ENCODE measurements at places on chromosomes 5 and 9. TPM values are rescaled to one million over a fixed set of nuclear protein-coding genes. Genes with fewer than 3 reads are reported as not detected.
A peak's percentile ranks its signal among the peaks of the same experiment; 100 is the strongest.

DNA sequence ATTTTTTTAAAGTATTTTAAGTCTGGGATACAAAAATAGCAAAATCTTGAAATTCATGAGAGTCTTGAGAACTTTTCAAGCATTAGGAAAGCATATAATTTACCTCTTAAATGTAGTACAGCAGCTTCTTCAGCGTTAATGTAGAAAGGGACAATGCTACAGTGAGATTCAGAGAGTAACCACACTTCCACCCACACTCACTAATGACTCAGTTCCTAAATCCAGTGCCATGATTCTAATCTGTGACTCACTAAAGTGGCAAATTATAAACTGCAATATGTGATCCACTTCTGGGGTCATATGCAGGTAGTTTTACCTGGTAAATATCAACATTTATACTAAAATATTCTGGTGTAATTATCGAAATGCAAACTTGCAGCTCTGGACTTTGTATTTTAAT is 434.5 kb upstream of the TUSC1 start:
- no peak for DNase-seq

- DNase-seq = no peak
Observed at GRCh38 chr5:6424110-6424659, 24.5 kb upstream of the UBE2QL1 start.

CDC20B gene
- total RNA-seq = 0.18 TPM

DNA sequence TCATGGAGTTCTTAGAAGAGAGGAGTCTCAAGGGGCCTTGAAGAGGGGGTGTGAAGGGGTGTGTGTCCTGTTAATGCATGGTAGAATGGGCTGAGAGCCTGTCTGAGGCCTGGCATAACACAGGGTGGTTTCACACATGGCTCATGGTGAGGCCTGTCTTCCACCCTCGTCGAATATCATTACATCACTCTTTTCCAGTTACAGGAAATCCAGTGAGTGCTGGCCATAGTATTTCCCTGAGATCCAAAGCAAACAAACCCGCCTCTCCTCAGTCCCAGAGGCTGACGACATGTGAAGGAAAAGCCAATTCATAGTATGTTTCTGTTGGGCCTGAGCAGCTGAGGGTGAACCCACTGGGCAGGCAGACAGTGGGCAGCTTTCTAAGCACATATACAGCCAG is 159.4 kb upstream of the NR3C1 start:
- DNase-seq = no peak

DNA sequence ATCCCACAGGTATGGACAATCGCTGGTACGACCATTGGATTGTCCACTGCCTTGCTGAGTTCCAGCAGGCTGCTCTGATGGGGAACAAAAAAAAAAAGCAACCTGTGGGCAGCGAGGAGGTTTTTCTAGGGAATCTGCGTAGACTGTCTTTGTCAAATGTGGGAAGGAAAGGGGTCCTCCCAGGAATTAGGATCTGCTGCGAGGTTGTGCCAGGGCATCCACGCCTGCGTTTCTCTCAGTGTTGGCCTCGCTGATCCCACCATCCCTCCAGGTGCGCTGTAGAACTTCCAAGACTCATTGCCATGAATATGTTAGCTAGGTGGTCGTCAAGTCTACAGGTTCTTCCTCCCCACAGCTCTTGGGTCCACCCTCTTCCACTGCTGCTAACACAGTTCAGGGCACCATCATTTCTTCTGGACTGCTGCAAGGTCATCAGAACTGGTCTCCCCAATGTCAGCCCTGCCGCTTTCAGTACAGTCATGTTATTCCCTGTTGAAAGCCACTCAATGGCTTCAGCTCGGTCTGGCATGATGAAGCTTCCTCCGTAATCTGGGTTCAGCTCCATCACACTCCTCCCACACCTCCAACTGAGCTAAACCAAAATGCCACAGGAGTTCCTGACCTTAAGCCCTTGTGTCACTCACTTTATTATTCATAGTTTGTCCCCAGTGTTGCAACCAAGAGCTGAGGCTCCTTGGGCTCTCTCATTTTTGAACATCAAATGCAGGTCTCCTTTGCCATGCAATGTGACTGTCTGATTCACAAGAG is 79.5 kb upstream of the DMRT1 start:
- DNase-seq = no peak

GRCh38 chr5:142292249-142292648 is 32.6 kb downstream of the SPRY4 start:
- no peak for DNase-seq

S100Z gene
- total RNA-seq = 0.45 TPM

PCSK5 gene
- total RNA-seq = 31.7 TPM

DNA sequence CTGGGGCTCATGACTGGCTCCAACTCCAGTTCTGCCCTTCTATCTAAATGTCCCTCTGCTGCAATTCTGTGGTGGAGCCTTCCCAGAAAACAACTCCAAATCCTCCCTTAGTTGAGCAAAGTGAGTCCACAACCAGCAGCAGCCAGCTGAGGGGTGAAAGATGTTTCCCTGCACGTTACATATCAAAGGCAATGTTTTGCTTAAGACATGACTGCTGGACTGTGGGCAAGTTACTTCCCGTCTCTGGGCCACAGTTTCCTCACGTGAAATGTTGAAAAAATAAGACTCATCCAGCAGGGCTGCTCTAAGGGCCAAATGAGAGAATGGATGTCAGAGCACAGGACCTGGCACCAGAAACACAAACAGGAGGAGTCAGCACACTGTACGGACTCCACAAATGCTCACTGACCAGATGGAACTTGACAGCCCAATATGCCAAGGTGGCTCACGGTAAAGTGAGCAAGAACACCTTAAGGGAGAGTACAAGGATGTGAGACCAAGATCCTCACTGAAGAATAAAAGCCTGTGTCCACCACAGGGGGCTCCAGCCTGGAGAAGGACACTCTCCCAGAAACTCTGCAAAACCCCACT is 138.4 kb upstream of the ABCA1 start:
- peak; percentile 51 for DNase-seq

C5orf63 gene
- 7.5 TPM for total RNA-seq

TAS2R1 gene
- 0.45 TPM for total RNA-seq

DNA sequence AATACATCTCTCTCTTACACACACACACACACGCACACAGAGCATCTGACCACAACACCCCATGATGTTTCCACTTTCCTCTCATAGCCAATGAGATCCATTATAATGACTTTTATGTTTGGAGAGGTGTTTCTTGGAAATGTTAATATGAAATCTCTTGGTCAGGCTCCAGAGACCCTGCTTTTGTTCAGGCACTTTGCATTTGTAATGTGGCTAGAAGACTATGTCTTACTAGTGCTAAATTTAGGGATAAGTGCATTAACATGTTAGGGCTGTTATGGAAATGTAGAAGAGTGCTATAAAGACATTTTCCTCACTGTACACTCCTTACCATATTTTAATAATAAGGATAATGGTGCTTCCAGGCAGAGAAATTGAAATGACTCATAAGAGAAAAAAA is 3.8 kb downstream of the CDH9 start:
- DNase-seq = no peak

ALDH7A1 gene
- 60.0 TPM for total RNA-seq

- DNase-seq = no peak
Observed at GRCh38 chr5:178279026-178279722, 46.6 kb upstream of the PHYKPL start.

GRCh38 chr5:158599157-158599556 is 500.6 kb downstream of the EBF1 start:
- no peak for DNase-seq

GRCh38 chr9:526904-527591 is 312.4 kb downstream of the DOCK8 start:
- DNase-seq = no peak

PCDHAC2 gene
- 34.8 TPM for total RNA-seq

GRCh38 chr5:168076561-168076991 is 214.9 kb upstream of the WWC1 start:
- no peak for DNase-seq

DNA sequence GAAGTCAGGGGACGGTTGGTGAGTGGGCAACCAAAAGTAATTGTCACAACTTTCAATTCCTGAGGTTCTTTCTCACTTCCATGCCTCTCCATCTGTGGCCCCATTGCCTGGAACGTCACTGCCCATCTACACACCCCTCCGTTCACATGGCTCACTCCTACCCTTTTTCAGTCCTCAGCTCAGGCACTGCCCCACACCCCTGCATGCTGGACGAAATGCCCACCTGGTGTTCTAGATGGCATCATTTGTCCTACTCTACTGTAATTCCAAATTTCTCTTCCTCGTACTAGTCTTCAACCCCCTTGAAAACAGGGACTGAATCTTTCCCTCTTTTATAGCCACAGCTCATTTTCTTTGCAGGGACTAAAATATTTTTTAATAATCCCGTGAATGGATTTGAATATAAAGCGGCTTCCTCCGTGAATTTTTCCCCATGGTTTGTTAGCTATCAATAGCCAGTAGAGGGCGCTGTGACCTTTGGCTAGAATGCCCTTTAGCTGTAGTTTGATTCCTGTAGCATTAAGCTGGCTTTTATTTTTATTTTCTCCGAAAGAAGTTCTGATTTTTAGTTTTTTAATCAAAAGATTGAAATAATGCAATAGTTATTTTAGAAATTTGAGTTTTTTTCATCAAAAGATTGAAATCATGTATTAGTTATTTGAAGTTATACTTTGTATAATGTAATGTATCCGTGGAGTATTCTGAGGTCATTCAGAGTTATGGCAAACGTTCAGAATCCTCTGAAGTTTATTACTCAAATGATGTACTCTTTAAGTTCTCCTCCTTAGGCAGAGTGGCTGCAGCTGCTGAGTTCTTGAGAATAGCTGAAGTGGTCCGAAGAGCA is 232.1 kb downstream of the SH3GL2 start:
- DNase-seq = peak; percentile 61

- no peak for DNase-seq
Observed at GRCh38 chr9:115004545-115004944, 74.2 kb upstream of the TNFSF8 start.

TRIM7 gene
- 3.0 TPM for total RNA-seq

DNA sequence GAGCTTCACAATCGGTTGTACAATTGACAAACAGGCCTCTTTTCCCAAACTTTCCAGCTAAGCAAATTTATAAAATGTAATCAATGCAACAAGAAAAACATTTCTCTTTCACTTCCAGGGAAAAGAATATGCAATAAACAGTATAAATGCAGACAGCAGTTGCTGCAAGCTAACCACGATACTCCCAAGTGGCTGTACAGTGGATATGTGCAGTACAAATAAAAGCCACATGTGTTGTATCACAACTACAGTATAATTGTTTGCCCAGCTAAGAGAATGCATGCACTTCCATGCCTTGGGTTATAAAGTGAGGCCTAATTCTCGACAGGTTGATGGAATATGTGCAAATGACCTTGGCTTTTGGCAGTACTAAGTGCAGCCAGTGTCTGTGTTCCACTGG is 16.7 kb upstream of the PDCL start:
- no peak for DNase-seq

- DNase-seq = peak; percentile 74
Observed at GRCh38 chr5:153511622-153512021, 21.2 kb downstream of the GRIA1 start.

- no peak for DNase-seq
Observed at GRCh38 chr9:136665704-136666371, 3.1 kb downstream of the EGFL7 start.

IL5 gene
- not detected for total RNA-seq

FGD3 gene
- total RNA-seq = 1.5 TPM

- DNase-seq = no peak
Observed at GRCh38 chr5:102542057-102542456, 43.3 kb upstream of the SLCO6A1 start.

KCTD16 gene
- total RNA-seq = 20.4 TPM

SPATA31C1 gene
- not detected for total RNA-seq

ACTBL2 gene
- total RNA-seq = not detected

DNA sequence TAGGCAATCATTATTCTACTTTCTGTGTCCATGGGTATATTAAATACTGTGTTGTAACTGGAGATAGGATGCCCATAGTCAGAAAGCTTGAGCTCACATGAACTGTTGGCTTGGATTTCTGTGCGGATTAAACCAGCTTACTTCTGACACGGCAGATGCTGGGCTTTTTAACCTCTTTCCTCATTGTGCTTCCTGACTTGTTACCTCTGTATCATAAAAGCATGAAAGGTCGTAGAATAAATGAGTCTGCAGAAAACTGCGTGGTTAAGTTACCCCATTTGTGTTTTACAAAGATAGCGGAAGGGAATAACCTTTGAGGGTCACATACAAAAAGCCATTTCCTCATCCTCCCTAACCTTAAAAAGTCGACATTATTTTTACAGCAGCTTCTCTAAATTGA is 199.5 kb upstream of the DMRT1 start:
- no peak for DNase-seq

DNA sequence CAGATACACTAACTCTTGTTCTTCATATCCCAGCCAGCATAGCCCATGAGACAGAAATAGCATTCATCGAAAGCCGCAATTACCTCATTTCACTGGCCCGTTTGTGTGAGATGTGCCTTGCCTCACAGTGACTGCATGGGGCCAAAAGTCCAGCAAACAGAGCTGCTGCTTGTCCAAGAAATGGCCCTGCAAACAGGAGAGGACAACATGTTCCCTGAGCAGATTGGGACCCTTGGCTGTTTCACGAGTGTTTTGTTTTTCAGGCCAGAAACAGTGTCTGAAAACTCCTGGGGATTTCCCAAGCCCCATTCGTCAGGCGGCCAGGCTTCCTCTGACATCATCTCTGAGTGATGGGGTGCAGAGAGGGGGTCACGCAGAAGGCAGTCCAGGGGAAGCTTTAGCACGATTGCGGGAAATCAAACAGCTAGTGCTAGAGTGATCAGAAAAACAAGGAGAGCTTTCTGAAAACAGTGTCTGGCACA is 503.6 kb upstream of the PAPPA start:
- DNase-seq = no peak

Data from cerebellum (tissue), 4 donors.